Left hindlimb (tissue), 1 donor: ENCODE measurements at places on chromosomes 12 and 14.

- DNase-seq, result no peak
Observed at GRCh38 chr14:76138758-76139723, 12.7 kb upstream of the GPATCH2L start.

- DNase-seq, result peak; percentile 64
Observed at GRCh38 chr12:11765817-11766794, 116.6 kb downstream of the ETV6 start.

GRCh38 chr12:105659355-105660075 lies 329.0 kb downstream of the C12orf75 start:
- peak; percentile 76 for DNase-seq

DNA sequence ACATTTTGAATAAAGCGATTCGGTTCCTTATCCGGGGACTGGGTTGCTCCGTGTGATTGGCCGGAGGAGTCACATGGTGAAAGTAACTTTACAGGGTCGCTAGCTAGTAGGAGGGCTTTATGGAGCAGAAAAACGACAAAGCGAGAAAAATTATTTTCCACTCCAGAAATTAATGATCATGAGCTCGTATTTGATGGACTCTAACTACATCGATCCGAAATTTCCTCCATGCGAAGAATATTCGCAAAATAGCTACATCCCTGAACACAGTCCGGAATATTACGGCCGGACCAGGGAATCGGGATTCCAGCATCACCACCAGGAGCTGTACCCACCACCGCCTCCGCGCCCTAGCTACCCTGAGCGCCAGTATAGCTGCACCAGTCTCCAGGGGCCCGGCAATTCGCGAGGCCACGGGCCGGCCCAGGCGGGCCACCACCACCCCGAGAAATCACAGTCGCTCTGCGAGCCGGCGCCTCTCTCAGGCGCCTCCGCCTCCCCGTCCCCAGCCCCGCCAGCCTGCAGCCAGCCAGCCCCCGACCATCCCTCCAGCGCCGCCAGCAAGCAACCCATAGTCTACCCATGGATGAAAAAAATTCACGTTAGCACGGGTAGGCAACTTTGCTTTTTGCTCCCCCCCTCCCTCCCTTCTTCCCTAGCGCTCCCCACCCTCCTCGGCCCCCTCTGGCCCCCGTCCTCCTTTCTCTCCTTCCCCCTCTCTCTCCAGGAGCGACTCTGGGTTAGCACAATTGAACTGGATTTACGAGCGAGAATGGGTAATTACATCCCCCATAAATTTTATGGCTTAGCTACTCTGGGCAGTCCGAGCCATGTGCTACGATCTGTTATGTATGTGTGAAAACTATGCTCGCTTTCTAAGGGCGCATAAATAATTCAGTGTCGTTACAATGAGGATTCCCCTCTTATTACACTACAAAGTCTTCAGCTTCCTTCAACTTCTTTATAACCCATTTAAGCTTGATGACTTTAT lies at the start of gene HOXC4:
Gene HOXC4 (plus strand): TSS at position 85 of the 991 bp plus-strand sequence. CDS start 88 bp downstream, at position 173.
- DNase-seq, result no peak

GRCh38 chr12:23099104-23099503 lies 474.1 kb downstream of the ETNK1 start:
- no peak for DNase-seq

GRCh38 chr14:63457498-63457897 lies 85.7 kb downstream of the PPP2R5E start:
- no peak for DNase-seq

- no peak for DNase-seq
Observed at GRCh38 chr14:56754921-56755320, 55.4 kb downstream of the OTX2 start.

GRCh38 chr14:63006531-63006930 lies 38.7 kb downstream of the KCNH5 start:
- DNase-seq, result no peak
